ENCODE measurements at places on chromosomes 11 and 22.

GRCh38 chr11:31815711-31816467, 4.8 kb upstream of the PAX6 start:
- DNase-seq = no peak

DNA sequence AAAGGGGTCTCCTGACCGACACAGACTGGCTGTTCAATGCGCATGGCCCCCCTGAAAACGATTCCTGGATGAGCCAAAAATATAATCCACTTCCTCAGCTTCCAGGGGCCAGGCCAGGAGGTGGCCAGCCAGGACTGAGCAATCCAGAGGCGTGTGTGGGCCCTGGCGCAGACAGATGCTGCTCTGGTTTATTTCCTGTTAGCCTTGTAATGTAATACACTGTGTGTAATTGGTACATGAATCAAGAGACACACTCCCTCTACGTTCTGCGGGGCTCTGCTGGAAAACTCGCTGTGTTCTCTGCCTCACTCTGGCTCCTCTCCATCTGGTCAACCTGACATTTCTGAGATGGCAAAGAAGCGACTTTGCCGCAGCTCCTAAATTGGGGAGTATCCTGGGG, 26.3 kb upstream of the ISX start:
- no peak for DNase-seq

GRCh38 chr11:71279916-71280645, 27.7 kb upstream of the SHANK2 start:
- no peak for DNase-seq

DNA sequence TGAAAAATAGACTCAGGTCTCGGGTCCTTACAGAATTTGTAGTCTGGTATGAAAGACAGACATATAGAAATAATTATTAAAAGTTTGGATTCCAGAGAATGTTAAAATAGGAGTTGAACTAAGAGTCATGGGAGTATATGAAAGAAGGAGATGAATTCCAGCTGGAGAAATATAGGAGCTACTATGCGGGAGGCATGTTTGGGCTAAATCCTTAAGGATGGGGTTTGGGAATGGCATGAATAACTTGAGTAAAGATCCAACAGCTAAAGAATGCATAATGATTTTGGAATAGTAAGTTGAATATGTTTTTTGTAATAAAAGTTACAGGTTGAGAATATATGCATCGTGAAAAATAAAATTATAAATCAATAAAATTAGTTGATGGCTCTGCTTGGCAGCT, 129.4 kb upstream of the SLC5A12 start:
- no peak for DNase-seq

- DNase-seq = no peak
Observed at GRCh38 chr11:10021563-10021962, 272.5 kb downstream of the SBF2 start.

GRCh38 chr22:29470159-29470855, 9.7 kb upstream of the NEFH start:
- peak; percentile 13 for DNase-seq

DNA sequence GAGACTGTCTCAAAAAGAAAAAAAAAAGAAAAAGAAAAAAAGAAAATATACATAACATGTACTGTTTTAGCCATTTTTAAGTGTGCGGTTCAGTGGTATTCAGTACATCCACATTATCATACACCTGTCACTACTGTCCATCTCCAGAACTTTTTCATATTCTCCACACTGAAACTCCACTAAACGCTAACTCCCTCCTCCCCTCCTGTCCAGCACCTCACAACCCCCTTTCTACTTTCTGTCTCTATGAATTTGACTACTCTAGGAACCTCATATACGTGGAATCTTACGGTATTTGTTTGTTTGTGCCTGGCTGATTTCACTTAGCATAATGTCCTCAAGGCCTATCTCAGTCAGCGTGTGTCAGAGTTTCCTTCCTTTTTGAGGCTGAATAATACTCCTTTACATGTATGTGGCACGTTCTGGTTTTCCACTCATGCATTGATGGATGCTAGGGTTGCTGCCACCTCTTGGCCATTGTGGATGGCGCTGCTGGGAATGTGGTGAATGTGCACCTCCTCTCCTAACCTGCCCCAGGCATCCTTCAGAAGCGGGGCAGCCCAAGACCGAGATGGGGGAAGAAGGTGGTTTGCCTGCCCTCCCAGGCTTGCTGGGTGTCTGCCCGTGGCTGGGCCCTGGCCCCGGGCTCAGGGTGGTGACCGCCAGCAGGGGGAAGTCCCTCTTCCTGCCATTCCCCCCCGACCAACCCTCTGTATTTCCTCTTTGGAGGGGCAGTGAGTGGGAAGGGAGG, 60.5 kb downstream of the BCR start:
- no peak for DNase-seq

GRCh38 chr11:130431331-130431773, 2.9 kb upstream of the ADAMTS8 start:
- DNase-seq = no peak

All from stromal cell of bone marrow (primary cell).